ENCODE measurements at places on chromosomes 4 and X.

DNA sequence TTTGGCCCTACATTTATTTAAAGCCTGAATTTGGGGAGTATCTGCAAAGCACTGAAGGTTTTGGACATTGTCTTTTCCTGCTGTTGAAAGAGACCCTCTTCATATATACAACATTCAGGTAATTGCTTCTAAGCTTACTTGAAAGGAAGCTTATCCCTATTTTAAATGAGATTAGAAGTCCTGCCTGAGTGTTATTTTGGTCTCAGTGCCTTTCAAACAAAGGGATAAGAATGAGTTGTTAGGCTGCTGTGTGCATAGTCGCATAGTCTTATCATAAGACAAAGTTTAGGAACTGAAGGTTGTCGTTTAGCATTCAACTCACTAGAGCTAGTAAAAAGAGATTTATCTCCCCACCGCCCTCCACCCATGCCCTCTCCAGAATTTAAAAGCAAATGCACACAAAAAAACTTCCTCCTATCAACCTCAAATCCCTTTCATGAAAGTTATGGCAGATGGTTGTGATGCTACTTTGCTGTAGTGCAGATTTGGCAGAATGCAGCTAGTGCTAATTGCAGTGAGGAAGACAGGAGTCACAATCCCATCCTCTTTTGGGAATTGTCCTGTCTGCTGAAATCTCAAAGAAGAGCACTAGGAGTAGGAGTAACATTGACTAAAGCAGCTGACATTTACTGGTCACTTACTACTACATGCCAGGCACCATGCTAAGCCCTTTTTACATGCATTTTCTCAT is 5.8 kb downstream of the HERC3 start:
- DNase-seq, result no peak

DNA sequence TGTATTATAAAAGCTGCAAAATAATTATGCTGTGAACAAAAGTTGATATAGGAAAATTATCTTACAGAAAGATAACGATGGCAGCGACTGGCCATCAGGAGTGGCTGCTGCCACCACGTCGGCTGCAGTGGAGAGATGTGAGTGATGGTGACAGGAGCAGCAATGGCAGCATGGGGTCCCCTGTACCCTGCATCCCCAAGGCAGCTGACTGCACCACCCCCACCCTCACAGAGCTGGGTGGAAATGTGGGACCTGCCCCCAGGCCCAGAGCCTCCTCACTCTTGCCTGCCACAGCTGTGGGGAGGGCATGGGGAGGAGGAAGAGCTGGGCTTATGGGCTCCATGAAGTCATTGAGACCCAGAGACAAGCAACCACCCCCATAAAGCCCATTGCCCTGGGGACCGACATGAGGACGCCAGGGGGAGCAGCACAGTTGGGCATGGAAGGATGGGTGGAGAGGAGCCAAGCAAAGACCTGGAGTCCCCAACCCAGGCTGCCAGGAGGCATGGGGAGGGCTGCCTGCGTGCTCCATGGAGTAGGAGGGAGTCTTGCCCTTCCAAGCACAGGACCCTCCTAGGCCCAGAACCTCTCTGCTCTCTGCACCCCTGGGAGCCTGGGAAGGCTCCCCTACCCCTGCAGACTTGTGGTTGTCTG is 1090.5 kb downstream of the PCDH18 start:
- DNase-seq, result no peak

DNA sequence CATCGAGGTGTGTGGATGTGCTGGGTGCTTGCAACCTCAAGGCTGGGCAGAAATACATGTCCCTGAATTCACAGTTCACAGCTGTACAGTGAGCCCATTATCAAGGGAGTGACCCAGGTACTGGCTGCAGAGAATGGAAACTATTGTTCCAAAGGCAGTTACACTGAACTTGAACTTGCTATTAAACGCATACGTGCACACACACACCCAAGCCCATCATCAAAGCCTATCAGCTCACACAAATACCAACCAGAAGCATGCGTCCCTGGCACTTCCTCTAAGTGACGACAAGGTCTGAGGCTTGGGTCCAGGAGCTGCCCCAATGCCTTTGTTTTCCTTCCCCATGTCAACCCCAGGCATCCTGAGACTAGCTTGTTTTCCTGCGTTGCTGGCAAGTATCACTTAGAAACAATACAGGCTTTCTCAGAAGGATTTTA is 88.6 kb downstream of the IRF2 start:
- DNase-seq, result no peak

GRCh38 chr4:103008875-103009729 is 10.4 kb downstream of the SLC9B1 start:
- peak; percentile 65 for DNase-seq

DNA sequence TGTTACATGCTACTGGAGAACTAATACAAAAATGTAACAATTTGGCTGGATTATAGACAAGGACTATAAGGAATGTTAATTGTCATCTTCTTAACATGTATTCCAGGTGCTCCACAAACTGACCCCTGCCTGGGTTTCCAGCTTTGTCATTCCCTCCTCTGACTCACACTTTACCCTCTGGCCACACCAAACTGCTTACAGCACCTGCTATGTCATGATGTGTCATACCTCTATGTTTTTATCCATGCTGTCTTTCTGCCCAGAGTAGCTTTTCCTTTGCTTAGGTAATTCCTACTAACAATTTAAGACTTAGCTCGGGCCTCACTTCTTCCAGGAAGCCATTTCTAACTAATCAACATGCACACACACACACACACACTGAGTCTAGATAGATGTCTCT is 14.0 kb upstream of the SHROOM4 start:
- DNase-seq, result peak; percentile 2

GRCh38 chr4:90120037-90120436 is 7.2 kb upstream of the CCSER1 start:
- DNase-seq, result no peak

DNA sequence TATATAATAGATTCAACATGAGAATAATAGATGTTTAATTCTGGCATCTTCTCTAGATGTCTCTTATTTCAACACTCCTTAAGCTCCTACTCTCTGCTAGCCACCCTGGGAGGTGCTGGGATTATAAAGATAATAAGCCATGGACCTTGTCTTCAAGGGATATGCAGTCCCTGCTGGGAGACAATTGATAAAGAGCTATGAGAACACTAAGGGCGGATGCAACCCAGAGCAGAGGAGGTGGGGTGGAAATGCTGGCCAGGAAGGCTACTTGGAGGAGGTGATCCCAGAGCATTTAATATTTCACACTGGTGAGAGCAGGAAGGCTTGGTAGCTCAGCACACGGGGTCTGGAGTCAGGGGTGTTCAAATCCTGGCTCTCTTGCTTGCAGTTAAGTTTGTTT is 18.3 kb upstream of the PGRMC2 start:
- DNase-seq, result no peak

GRCh38 chr4:1833307-1834046 is 22.5 kb downstream of the LETM1 start:
- DNase-seq, result no peak

DNA sequence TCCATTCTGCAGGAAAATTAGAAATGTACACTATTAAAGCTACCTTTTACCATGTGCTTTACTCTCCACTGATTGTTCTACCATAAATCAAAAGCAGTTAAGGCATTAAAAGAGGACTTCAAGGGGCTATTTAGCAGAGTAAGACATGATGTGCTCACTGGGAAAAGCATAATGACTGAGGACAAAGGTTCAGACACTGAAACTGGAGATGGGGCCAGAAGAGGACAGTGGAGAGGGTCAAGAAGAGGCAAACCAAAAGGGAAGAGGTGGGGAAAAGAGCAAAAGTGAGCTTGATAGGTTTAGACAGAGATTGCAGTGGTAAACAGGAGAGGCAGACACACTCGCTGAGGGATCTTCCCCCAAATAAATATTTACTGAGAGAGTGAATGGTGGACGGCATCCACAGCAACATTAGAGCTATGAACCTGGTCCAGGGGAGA is 23.8 kb downstream of the SH3RF1 start:
- no peak for DNase-seq

DNA sequence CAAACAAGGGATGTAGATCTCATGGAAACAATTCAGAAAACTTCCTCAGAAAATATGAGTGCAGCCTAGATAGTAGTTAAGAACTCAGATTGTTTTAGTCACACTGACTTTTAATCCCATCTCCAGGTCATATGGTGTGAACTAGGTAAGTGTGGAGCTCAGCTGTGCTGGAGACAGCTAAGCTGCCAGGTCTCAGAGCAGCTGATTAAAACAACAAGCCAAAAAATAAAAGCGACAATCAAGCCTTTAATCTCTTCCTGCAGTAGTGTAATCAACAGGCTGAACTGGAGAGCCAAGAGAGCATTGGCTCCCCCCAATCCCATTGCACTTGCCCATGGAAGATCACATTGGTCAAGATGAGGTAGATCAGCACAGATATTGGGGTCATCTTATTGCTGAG is 98.3 kb upstream of the ATOH1 start:
- no peak for DNase-seq

DNA sequence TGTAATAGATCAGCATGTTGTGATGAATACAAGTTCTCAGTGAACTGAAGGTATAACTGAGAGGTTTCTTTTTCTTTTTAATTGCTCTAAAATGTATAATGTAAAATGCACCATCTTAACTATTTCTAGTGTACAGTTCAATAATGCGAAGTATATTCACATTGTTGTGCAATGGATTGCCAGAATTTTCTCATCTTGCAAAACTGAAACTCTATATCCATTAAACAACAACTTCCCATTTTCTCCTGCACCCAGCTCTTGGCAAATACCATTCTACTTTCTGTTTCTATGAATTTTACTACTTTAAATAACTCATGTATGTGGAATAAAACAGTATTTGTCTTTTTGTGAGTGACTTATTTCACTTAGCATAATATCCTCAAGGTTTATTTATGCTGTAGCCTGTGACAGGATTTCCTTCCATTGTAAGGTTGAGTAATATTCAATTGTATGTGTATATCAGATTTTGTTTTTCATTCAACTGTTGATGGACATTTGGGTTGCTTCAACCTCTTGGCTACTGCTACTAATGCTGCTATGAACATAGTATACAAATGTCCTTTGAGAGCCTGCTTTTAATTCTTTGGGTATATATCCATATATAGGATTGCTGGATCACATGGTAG is 53.5 kb upstream of the NPFFR2 start:
- no peak for DNase-seq

DNA sequence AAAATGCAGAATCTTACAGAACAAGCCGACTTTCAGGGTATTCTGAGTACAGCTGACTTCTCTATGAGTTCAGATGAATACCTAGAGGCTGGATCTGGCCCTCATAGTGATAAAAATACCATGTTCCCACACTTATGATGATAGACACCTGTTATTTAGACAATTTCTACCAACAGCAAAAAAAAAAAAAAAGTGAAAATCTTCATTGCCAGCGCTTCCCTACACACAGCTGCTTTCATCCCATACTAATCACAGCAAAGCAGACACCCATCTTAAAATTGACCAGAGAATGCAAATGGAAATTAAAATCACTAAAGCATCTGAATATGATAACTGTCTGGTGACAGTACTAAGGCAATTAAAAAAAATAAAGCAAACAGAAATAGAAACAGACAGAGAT is 132.1 kb upstream of the ADGRL3 start:
- no peak for DNase-seq

GRCh38 chr4:140705625-140706275 is 50.4 kb downstream of the TBC1D9 start:
- DNase-seq, result no peak

All from AG10803 (cell line).